ENCODE measurements at places on chromosomes 6 and 20.

DNA sequence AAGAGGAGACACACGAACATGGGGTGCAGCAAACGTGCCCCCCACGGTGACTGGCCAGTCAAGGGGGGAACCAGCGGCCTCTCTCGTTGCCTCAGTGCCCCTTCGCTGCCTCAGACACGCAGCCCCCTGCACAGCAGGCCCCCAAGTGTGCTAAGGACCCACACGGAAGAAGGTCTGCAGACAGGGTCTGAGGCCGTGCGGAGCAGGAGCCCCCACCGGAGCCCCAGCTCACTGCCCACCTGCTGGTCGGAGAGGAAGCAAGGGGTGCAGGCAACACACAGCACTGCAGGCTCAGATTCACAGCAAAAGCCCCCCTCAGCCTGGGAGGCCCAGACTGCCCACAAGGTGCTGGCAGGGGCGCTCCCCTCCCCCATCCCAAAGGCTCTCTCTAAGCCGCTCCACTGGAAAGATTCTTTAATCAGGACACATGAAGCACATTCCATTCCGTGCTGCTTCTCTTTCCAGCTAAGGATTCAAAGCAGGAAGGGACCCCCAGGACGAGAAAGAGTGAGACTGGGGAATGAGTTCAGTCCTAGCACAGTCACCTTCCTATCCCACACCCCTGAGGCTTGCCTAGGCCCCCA is 105.1 kb downstream of the SLC23A2 start:
- DNase-seq = no peak

DNA sequence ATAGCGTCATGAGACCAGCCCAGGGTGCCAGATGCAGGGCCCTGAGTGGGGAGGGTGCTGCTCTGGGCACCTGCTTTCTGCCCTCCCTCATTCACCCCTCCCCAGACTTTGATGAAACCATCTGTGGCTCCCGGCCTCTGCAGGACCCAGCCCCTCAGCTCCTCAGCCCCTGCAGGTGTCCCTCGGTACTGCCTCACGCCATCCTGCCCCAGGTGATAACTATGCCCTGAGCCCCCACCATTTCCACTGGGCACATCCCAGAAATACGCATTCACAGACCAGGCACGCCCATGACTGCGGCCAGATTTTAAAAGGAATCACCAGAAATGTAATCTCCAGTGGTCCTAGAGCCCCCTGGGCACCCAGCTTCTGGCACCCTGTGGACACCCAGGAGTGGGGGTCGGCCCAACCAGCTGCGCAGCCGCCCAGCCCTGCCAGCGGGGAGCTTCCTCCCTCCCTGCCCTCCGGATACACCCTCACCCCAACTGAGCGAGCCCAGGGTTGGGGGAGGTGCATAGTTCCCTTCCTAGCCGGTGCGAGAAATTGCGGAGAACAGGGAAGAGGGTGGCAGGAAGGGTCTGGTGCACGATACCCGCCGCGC is 615 bp upstream of the NTSR1 start:
- DNase-seq = no peak

GRCh38 chr20:53570446-53571276 is 23.0 kb downstream of the ZNF217 start:
- DNase-seq = no peak

GRCh38 chr6:44386929-44387345 is 569 bp upstream of the CDC5L start:
- DNase-seq = no peak

DNA sequence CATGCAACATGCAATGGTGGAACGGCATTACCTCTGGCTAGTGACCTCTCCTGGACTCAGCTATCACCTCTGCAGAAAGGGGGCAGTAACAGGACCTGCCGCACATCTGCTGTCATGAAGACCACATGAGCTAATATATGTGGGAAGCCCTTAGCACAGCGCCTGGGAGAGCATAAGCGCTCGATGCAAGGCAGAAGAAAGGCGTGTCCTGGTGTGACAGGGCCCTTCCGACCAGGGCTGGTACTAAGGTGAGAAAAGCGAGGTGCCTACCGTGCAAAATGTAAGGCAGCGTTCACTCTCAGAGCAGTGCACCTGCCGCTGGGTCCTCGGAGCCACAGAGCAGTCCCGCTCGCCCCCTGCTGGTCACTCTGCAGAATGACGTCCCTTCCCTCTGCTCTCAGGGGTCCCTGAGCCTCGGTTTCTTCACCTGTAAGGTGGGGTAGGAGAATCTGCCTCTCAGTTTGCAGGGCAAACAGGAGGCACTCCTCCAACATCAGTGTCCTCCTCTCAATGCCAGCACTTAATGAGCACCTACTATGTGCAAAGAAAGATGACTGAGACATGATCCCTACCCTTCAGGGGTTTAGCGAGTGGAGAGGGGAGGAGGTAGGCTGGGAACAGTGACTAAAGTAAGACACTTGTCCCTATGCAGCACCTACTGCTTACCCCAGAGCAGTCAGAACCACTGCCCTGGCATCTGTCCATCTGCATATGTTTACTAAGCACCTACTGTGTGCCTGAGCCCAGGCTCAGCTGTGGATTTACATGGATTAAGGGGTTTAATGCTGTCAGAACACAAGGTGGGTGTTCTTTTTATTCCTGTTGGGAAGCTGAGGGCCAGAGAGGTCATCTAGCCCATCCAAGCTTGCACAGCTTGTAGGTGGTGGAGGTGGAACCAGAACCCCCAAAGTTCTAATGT is 41.1 kb upstream of the PTGIS start:
- peak; percentile 81 for DNase-seq

DNA sequence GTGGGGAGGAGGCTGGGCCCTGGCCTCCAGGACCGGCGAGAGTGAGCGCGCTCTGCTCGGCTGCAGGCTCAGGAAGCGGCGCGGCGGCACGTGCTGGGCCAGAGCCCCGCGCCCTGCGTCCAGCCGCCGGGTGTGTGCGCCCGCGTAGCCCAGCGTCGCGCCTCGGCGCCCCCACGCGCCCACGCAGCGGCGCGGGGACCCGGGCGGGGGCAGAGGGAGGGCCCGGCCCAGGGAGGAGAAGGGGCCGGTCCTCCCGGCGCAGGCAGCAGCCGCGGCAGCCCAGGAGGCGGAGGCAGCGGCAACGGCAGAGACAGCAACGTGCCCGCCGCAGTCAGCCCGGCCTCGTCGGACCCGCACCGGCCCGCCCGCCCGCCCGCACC is at the start of gene EYA2:
Gene EYA2, plus strand, starts transcription at position 265 of the 380 bp plus-strand sequence. CDS start 95,168 bp downstream, outside the sequence.
- DNase-seq = peak; percentile 55

DNA sequence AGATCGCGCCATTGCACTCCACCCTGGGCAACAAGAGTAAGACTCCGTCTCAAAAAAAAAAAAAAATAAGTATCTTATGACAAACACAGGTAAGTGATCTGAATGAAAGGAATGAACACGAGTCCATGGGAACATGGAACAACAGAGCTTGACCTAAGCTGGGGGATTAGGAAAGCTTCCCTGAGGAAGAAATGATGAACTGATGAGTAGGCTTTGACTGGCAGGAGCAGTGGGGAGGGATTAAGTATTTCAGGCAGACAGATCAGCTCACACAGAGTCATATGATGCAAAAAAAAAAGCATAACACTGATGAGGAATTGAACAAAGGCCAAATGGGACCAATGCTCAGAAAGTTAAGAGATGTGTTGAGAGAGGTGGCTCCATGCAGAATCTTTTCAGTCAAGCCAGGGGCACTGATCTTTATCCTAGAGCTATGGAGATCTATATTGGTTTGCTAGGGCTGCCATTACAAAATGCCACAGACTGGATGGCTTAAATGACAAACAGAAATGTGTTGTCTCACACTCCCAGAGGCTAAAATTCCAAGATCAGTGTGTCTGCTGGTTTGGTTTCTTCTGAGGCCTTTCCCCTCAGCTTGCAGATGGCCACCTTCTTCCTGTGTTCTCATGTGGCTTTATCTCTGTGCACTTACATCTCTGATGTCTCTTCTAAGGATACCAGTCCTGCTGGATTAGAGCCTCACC is 85.6 kb downstream of the ANKRD6 start:
- peak; percentile 16 for DNase-seq

GRCh38 chr20:23178806-23179205 is 92.7 kb upstream of the CD93 start:
- DNase-seq = no peak

- no peak for DNase-seq
These were observed 67.3 kb downstream of the NPEPL1 start for GRCh38 chr20:58759947-58760346.

- DNase-seq = peak; percentile 25
These were observed 124.8 kb downstream of the CD164 start for GRCh38 chr6:109257494-109257893.

DNA sequence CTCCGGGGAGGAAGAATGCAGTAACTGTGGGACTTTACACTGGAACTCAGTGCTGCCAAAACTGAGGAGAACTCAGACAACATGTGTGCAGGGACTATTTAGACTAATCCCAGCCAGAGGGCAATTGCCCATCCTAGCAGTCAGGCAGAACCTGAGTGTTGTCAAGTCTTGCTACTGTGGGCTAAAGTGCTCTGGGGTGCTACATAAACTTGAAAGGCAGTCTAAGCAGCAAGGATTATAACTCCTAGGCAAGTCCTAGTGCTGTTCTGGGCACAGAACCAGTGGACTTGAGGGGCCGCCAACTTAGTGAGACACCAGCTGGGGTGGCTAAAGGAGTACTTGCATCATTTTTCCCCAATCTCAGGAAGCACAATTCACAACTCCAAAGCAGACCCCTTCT is 363.8 kb upstream of the PTCHD4 start:
- peak; percentile 18 for DNase-seq

DNA sequence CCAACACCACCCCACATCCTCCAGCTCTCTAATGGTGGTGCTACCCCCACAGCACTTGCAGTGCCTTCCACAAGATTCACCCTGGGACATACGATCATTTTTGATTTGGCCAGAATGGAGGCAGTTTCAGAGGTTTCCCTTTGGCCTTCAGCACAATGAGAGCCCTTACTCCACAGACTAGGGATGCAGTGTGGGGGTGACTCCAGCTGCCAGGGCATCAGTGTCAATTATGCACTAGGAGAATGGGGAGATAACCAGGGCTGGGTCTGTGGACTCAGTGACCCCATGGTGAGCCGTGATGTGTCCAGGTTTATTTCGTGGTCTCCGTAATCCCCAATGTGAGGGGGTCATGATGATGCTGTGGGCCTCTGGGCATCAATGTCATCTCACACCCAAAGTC is 31.5 kb upstream of the MICB start:
- no peak for DNase-seq

DNA sequence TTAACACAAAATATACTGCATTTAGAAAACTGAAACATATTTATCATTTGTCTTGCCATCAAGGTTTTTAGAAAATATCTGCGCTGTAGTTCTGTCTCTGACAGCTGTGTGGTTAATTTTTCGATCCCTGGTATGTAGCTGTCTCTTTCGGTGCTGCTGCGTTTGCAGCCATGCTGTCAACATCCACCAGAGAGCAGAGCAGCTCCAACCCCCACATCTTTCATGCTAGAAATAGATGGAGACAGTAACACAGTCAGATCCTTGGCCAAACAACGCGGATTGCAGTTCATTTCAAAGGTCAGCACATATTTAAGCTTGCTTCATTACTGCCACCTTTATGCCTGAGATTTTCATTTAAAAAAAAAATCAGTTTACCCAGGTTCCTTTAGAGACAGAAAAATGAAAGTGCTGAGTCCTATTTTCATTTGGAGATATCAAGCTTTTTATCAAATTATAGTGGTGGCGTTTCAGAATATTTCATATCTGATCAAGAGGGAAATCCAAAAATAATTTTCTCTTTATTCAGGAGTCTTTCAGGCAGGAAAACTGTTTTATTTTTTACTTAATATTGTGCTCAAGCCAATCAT is 157.7 kb upstream of the MMS22L start:
- DNase-seq = peak; percentile 42

DNA sequence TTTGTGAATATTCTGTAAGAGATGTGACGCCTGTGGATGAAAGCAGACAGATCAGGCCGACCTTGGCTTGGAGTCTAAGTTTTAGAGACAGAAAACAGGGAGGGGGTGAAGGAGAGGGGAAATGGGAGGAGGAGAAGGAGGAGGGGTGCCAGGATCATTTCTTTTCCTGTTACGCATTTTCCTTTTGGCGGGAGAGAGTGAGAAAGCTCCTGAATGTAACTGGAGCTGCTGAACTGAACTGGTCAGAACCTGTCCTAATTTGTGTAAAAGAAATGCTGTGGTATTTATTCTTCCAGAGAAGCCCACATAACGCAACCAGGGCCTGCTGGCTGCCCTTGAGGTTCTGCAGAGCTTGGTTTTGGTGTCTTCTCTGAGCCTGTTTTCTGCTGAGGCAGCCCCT is 41.9 kb downstream of the UTRN start:
- peak; percentile 66 for DNase-seq

DNA sequence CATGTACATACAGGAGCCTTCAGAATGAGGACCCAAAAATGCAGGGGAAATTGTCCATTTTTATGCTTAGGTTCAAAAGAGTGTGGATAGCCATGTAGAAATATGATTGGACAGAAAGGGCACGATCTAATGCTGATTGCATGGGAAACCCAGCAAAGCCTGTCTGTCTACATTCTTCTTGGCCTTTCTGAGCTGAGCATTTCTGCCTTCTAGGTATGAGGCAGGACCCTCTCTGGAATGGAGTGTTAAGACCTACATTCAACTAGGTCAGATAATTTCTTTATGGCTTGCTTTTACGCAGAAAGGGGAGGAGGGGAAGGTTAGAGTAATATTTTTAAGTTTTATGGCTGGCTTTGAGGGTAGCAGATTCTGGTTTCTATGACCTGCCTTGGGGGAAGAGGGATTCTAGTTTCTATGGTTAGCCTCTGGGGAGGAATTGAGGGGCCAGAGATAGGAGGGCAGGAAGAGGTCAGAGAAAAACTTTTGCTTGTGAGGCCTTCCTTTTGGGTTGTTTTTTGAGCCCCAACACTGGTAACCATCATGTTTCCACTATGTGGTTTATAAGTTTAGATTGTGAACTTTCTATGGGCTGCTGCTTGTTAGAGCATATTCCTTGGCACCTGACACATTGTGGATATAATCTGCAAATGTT is 63.5 kb downstream of the LYRM2 start:
- no peak for DNase-seq

DNA sequence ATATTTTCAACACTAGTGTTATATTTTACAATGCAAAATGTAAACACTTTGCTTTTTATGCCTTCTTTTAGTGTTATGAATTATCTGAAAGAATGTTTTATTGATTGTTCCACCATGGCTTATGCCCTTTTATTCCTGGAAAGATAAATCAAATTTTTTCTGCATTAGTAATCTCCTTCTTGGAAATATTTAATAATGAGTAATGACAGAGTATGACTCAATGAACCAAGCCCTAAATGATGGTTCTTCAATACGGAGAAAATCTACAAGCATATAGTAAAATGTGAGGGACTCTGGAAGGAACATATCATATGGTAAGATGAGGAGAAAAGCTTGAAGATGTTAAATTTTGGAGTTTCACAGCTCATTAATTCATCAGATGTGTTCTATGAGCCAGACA is 929.6 kb downstream of the C6orf118 start:
- DNase-seq = no peak
